ENCODE measurements at places on chromosomes 7 and 10.
A peak's percentile ranks its signal among the peaks of the same experiment; 100 is the strongest.

DNA sequence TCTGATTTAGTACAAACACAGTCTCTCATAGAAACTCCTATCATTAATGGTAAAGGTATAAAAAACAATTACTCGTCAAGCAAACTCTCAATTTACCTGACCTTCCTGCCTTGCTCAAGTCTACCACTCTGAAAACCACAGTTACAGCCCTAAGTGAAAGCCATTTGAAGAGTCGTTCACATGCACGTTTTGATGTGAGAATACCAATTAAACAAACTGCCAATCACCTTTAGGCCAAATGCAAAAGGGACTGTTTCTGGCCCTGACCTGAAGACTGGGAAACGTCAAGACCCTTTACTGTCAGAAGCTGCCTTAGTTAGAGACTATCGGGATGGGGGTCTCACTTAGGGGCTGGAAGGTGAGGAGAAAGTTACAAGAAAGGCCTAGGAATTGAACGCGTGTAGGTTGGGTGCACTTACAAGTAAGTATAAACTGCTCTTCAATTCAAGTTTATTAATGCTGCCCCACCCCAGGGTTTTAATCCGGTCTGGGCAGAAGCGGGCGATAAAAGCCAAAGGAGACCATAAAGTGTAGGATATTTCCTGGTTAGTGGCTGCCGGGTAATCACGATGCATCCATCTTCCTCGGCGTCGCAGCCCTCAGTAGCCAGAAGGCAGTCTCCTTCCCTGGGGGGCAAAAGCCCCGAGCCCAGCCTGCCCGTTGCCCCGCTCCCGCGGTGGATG, 935 bp downstream of the TM9SF3 start:
- peak; percentile 79 for DNase-seq

DNA sequence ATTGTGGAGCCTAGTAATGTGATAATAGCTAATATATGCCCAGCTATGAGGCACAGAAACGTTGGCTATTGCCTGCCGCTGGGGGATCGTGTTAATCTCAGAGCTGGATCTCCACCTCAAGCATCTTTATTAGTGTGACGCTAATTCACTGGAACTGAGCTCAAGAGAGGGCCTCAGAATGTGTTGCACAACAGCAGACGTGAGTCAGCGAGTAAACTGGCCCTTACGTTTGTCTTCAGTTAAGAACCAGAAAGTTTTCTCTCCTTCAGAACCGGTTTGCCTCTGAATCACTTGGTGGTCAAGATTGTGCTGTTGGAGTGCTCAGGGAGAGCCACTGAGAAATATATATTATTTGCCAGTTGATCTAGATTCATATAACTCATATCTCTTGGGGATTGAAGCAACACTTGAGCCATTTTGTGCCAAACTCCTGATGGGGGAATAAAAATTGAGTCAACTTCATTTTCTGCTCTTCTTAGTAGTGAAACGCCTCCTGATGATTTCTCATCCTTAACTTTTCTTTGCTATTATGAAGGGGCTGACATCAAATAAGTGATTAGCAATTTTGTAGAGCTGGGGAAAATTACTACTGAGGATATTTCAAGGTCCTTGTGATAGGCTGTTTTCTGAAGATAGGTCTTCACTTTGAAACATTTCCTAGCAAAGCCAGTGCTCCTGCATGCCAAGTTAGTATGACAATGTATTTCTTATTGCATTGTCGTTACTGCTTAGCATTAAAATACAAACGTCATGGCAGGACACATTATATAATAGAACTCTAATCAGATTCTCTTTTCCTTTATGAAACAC, 22.3 kb downstream of the BZW2 start:
- DNase-seq = peak; percentile 83

DNA sequence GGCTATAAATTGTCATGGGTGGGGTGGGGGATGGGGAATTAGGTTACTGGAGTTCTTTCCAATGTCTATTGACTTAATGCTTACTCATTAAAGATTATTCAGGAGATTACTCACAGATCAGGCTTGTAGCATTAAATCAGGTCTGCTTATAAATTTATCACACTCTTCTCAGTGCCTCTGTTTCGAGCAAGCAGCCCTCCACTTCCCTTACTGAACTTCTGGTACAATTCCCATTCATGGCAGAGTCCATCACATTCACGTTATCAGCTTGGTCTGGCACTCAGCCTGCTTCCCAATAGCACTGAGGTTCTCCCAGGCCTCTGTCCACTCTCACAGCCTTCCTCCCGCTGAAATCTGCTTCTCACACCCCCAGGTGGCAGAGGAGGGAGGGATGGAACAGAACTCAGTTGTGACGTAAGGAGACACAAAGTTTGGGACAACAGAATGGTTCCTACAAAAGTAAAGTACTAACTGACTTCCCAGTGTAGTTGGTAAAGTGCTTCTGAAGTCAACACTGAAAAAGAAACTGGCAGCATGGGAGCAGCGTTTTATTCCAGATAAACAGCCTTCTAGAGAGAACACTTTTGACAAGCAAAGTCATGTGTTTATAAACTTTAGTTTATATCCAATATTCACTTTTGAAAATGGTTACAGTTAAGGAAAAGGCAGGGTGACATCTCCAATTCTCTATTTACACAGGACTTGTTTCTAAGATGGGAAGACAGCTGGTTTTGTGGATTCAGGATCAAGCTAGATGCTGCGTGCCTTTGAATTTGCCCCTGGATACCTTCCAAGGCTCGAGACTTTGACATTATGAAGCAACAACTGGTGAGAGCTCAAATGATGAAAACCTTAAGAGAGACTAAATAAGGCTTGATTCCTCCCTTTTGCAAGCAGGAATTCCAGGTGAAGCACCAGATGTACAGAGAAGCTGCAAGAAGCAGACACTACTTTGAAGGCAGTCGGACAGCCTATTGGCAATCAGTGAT, 81.4 kb downstream of the ATXN7L1 start:
- DNase-seq = no peak

DNA sequence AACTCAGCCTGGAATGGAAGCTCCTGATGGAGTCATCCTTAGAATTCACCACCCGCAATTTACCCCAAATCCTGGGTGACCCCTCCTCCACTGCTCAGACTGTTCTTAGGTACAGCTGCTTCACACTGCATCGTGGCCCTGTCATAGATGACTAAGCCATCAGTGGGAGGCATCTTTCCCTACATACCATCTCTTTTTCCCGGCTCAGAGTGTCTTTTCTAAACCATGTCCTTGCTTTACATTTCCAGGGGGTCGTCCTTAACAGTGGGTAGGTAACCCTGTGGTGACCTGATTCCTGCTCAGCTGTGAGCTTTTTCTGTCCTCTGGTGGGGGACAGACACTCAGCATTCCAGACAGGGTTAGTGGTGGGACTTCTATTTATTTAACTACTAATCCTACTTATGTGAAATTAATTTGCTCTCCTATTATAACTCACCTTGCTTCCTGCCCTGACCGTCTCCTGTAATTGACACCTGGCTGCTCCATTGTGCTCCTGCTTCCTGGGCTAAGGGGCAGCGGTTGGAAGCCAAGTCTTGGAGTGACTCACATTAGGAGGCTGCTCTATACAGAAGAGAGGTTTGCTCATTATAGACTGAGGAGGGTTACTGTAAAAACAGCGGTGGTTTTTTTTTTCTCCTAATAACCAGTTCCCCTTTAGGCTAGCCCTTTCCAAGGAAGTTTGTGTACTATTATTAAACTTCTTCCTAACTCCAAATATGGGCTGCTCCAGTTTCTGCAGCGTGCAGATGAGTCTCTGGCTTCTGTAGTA, 40.6 kb downstream of the PYROXD2 start:
- DNase-seq = no peak

DNA sequence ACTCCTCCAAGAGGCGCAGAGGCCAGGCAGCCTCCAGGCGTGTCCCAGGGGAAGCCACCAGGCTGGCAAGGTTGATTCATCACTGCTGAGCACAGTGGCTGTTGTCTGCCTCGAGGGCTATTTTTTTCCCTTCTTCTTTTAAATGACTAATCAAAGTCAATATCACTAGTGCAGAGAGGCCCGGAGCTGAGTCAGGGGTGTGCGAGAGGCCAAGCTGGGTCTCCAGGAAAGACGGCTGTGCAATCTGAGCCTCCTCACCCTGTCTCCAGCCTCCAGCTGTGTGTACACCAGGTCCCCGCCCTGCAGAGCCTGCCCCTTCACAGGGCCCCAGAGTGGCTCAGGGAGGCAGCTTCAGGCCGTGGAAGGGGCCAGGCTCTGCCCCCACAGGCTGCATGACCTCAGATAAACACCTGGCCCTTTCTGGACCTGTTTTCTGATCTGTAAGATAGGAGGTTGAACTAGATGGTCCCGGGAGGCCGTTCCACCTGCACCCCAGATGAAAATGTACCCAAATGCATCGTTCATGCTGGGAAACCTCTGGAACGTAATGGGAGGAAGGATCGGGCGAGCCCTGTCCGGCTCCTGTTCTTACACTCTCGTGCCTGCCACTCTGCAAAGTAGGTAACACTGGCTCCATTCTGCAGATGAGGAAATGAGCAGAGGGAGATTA, 3.7 kb downstream of the STX1A start:
- peak; percentile 89 for DNase-seq

DNA sequence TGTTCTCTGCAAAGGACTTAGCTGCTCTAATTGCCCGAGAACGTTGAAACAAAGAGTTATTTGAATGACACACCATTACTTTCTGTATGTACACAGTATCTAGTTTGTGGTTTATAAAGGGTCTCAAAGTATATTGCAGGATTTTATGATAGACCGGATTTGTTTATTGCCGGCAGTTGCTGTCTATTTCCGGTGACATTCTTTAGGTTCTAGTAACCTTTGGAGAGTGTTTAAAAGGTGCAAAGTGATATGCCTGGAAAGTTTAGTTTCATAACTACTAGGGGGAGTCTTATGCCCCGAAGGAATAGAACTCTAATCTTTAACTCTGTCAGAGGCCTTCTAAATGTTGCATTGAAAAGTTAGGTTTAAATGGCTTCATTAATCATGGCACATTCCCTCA, 63.8 kb downstream of the PAPSS2 start:
- no peak for DNase-seq

GRCh38 chr7:97506728-97507127, 225.2 kb upstream of the TAC1 start:
- peak; percentile 64 for DNase-seq

DNA sequence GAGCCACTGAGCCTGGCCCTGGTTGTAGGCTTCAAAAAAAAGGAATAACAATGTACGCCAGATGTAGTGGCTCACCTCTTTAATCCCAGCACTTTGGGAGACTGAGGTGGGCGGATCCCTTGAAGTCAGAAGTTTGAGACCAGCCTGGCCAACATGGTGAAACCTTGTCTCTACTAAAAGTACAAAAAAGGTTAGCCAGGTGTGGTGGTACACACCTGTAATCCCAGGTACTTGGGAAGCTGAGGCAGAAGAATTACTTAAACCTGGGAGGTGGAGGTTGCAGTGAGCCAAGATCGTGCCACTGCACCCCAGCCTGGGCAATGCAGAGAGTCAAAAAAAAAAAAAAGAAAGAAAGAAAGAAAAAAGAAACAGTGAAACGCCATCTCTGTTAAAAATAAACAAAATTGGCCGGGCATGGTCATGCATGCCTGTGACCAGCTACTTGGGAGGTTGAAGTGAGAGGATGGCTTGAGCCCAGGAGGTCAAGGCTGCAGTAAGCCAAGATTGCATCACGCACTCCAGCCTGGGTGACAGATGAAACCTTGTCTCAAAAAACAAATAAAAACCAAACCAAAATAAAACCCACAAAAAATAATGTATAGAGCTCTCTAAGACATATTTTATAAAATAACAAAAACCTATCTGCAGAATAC, 4.7 kb upstream of the KLHDC10 start:
- DNase-seq = no peak
